ENCODE measurements at places on chromosomes 1 and 21. TPM values are rescaled to one million over a fixed set of nuclear protein-coding genes. Genes with fewer than 3 reads are reported as not detected.

DNA sequence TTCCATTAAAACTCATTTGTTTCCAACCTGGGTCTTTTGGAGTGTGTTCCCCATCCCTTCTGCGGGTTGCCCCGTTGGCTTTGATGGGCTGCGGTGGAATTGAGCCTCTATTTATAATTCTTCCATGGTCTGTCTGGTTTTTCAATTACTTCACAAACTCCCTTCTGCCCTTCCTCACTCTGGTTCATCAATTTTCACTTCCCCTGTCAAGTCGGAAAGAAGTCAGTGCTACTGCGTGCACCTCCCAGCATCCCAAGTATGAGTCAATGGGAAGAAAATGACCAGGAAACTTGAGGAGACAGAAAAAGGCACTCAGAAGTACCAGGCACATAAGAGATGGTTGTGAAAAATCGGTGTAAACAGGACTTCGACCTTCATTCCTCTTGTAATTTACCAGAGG is 126.2 kb downstream of the KAZN start:
- no peaks in the 10 kb centered on the region for H3K36me3 ChIP-seq
- no peak overlapping the region for H3K27ac ChIP-seq
- no peak for DNase-seq
- peaks cover 33% of the 10 kb centered on the region for H3K4me1 ChIP-seq
- no peak overlapping the region for H3K4me3 ChIP-seq

DNA sequence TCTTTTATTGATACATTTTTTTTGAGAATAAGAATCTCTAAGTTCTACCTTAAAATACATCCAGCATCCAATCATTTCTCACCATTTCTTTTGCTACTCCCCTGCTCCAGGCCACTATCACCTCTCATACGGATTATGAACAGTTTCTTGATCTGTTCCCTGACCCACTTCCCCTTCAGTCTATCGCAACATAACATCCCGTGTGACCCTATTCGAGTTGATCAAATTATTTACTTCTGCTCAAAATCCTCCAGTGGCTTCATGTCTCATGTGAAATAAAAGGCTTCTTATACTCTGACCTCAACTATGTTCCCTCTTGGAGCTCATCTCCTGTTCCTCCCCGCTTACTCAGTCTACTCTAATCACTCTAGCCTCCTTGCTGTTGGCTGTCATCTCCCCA is 5.2 kb downstream of the ALG14 start:
- DNase-seq = no peak
- no peaks in the 10 kb centered on the region for H3K36me3 ChIP-seq
- peaks cover 6% of the 10 kb centered on the region for H3K4me1 ChIP-seq
- H3K27ac ChIP-seq = no peak overlapping the region
- H3K27me3 ChIP-seq = no peaks in the 10 kb centered on the region

DNA sequence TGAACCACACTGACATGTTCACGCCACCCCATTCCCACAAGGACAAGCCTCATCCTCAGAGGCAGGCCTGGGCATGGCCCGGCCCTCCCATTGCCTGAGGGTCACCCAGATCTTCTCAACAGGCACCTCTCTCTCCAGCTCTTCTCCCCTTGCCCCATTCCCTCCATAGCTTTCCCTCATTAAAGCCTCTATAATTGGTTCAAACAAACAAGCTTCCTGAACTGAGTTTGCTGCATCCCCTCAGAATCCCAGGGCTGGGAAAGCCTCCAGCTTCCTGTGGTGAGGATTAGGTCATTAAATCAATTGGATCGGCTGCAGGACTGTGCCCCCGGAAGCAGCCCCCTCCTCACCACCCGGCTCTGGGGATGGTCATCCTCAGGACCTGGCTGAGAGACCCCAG is 18.9 kb downstream of the CTNNBIP1 start:
- H3K4me3 ChIP-seq = no peak overlapping the region
- H3K27ac ChIP-seq = no peak overlapping the region
- H3K36me3 ChIP-seq = no peaks in the 10 kb centered on the region
- no peaks in the 10 kb centered on the region for H3K27me3 ChIP-seq
- no peak for DNase-seq

- H3K4me1 ChIP-seq = no peaks in the 10 kb centered on the region
- H3K27ac ChIP-seq = no peak overlapping the region
- no peaks in the 10 kb centered on the region for H3K36me3 ChIP-seq
- H3K4me3 ChIP-seq = no peak overlapping the region
- no peak for DNase-seq
- no peaks in the 10 kb centered on the region for H3K27me3 ChIP-seq
These were observed 8.2 kb upstream of the AZIN2 start for GRCh38 chr1:33072707-33073106.

DNA sequence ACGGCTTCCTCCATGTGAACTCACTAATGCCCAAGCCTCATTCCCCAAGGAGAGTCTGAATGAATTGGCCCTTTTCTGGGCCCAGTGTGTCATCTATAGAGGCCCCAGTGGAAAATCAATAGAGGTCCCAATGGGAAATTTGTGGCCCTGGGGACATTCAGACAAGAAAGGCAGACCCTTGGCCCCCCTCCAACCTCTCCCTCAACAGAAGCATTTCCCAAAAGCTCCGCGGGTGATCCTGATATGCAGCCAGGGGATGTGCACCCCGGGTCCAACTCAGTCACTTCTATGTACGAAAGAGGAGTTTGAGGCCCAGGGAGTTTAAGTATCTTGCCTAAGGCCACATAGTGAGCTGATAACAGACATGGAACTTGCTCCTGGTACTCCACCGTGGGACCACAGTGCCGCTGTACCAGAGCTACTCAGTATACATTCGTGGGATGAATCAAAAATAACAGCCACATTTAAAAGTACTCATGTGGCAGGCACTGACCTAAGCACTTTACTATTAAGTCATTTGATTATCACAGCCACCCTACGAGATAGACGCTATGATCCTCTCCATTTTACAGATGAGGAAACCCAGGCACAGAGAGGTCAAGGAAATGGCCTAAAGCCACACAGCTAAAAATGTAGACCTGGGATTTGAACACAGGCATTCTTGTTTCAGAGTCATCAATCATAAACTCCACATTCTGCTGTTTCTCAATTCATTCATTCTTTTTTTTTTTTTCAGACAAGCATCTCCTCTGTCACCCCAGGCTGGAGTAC is 8.5 kb downstream of the EPHA2 start:
- H3K36me3 ChIP-seq = peaks cover 14% of the 10 kb centered on the region
- DNase-seq = no peak
- H3K27ac ChIP-seq = peak overlapping the region; percentile 96
- H3K4me3 ChIP-seq = peak overlapping the region; percentile 42
- H3K4me1 ChIP-seq = peaks cover 50% of the 10 kb centered on the region
- no peaks in the 10 kb centered on the region for H3K27me3 ChIP-seq

DNA sequence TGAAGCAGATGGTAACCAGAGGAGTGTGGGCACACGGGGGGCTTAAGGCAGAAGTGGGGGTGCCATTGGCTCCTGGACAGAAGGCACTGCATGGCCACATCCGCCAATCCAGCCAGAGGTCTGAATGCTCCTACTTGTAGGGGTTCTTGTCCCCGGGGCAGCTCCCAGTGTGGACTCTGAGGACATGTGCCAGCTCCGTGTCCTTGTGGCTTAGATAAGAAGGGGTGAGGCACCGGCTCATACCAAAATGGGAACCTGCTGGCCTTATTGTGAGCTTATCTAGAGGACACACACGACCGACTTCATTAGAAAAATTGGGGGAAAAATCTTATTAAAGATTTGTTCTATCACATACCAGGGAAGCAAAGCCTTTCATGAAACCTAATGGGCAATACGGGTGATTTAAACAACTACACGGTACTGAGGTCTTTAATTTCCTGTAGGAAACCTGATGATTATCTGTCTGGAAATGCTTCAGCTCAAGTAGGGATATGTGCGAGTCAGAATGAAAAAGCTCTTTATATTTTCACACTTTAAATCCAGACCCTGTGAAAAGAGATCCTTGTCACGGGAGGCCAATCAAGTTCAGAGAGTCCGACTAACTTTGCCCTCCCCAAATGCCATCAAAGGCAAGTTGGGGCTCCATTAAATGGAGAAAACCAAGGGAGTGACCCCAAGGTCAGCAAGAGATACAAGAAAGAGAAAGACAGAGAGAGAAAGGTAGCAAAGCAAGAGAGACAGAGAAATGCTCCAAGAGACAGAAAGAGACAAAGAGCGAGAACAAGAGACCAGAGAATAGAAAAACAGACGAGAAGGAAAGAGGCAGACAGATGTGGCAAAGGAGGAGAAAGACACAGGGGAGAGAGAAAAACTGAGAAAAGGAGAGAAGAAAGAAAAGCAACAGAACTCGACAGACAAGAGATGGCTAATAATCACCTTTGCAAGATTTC is 14.1 kb upstream of the KCNN3 start:
- no peaks in the 10 kb centered on the region for H3K36me3 ChIP-seq
- no peak overlapping the region for H3K27ac ChIP-seq
- H3K27me3 ChIP-seq = no peaks in the 10 kb centered on the region
- no peak overlapping the region for H3K4me3 ChIP-seq

DNA sequence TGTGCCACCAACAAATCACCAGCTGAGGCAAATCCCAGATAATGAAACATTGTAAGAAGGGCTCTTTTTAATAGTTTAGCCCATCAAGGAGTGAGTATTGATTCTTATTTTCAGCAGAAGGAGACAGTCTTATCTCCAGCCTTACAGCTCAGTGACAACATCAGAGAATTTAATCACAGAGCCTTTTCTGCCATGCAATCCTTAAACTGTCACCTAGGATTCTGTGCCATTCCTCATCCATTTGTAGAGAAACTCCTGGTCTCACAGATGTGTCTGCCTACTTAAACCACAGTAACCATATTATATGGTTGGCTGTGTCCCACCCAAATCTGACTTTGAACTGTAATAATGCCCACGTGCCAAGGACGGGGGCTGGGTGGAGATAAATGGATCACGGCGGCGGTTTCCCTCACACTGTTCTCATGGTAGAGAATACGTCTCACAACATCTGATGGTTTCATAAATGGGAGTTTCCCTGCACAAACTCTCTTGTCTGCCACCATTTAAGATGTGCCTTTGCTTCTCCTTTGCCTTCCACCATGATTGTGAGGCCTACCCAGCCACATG is 217.7 kb downstream of the RERE start:
- no peaks in the 10 kb centered on the region for H3K36me3 ChIP-seq
- DNase-seq = no peak
- peaks cover 30% of the 10 kb centered on the region for H3K4me1 ChIP-seq
- H3K27me3 ChIP-seq = no peaks in the 10 kb centered on the region

DNA sequence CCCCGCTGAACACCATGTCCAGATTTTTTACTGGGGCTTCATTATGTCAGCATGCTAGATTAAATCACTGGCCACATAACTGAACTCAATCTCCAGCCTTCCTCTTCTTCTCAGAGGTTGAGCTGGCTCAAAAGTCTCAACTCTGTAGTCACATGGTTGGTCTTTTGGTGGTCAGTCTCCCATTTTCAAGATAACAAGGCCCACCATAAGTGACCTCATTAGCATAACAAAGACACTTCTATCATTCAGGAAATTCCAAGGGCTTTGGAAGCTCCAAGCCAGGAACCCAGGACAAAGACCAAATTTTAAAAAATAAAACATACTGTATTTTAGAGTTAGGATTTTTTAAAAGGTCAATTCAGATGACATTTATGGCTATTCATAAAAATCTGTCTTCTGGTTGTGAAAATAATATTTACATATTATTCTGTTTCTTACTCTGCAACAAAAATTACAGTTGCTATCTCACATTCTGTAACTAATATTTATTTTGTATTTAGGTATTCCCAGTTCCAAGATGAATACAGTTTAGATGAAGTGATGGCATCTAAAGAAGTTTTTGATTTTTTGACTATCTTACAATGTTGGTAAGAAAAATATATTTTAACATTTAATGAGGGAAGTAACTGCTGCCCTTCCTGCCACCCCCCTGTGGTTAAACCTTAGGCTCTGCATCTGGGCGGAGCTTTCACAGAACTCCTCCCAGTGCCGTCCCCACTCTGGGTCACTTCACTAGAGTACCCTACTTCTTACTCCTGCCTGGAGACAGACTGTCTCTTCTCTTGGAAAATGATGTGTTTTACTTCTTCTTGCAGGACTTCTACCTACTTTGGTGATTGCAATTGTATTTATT is 49.3 kb downstream of the SCP2 start:
- H3K4me1 ChIP-seq = peaks cover 11% of the 10 kb centered on the region
- DNase-seq = peak; percentile 95
- H3K27ac ChIP-seq = peak overlapping the region; percentile 76
- H3K36me3 ChIP-seq = no peaks in the 10 kb centered on the region

DNA sequence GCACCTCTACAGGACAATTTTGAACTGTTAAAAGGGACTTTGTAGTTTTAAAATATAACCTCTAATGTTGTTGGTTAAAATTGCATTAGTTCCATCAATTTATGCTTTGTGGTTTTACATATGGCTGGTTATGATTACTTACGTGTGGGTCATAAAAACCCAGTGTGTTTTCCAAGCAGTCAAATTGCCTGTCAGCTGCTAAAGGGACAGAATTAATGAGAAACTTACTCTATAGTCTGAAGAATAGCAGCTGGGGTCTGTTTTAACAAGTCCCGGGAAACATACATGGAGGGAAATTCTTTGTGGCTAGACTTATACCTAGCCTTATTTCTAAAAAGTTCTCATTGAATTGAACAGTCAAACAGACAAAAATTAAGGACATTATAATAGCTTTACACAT is 820.9 kb upstream of the ADGRL4 start:
- no peak overlapping the region for H3K4me3 ChIP-seq
- H3K27me3 ChIP-seq = no peaks in the 10 kb centered on the region
- H3K4me1 ChIP-seq = peaks cover 9% of the 10 kb centered on the region

GRCh38 chr1:82329226-82329625 is 528.5 kb downstream of the ADGRL2 start:
- no peaks in the 10 kb centered on the region for H3K36me3 ChIP-seq
- H3K4me3 ChIP-seq = no peak overlapping the region
- no peaks in the 10 kb centered on the region for H3K27me3 ChIP-seq
- peak; percentile 26 for DNase-seq
- peaks cover 19% of the 10 kb centered on the region for H3K4me1 ChIP-seq
- no peak overlapping the region for H3K27ac ChIP-seq

- peak; percentile 56 for DNase-seq
- peaks cover 13% of the 10 kb centered on the region for H3K4me1 ChIP-seq
- no peaks in the 10 kb centered on the region for H3K27me3 ChIP-seq
These were observed 16.7 kb upstream of the PRDM15 start for GRCh38 chr21:41895643-41896493.

GRCh38 chr1:15178571-15179484 is 25.3 kb downstream of the TMEM51 start:
- H3K4me1 ChIP-seq = peaks cover 8% of the 10 kb centered on the region
- no peak overlapping the region for H3K4me3 ChIP-seq

DNA sequence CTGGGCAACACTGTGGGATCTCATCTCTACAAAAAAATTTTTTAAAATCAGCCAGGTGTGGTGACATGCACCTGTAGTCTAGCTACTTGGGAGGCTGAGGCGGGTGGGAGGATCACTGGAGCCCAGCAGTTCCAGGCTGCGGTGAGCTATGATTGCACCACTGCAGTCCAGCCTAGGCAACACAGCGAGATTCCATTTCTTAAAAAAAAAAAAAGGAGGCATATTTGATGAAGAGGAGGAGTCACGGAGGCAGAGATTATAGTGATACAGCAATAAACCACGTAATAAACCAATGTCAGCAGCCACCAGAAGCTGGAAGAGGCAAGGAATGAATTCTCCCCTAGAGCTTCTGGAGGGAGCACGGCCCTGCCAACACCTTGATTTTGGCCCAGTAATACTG is 4.0 kb downstream of the LIX1L start:
- peaks cover 51% of the 10 kb centered on the region for H3K27me3 ChIP-seq
- peaks cover 11% of the 10 kb centered on the region for H3K4me1 ChIP-seq
- H3K36me3 ChIP-seq = no peaks in the 10 kb centered on the region
- DNase-seq = no peak

AMY1B gene
- not detected for total RNA-seq

HIVEP3 gene
- total RNA-seq = 0.39 TPM

PHTF1 gene
- total RNA-seq = 24.5 TPM

ELOVL1 gene
- total RNA-seq = 15.7 TPM

TLCD4 gene
- total RNA-seq = 3.5 TPM

SGIP1 gene
- total RNA-seq = 2.4 TPM

OR2L3 gene
- total RNA-seq = not detected

FASLG gene
- total RNA-seq = not detected
